ENCODE measurements at places on chromosomes 4 and X.

GRCh38 chr4:123415576-123415975 lies 19.0 kb downstream of the SPRY1 start:
- DNase-seq, result no peak

GRCh38 chr4:156779042-156779441 lies 192.6 kb downstream of the PDGFC start:
- DNase-seq, result no peak

GRCh38 chr4:15428611-15429010 lies 778 bp downstream of the C1QTNF7 start:
- DNase-seq, result no peak

- DNase-seq, result no peak
Measured at GRCh38 chrX:18946611-18947010, 37.3 kb downstream of the PHKA2 start.

GRCh38 chrX:73481521-73481920 lies 34.7 kb downstream of the CDX4 start:
- no peak for DNase-seq

- DNase-seq, result no peak
Measured at GRCh38 chr4:80062527-80062926, 10.5 kb downstream of the ANTXR2 start.

DNA sequence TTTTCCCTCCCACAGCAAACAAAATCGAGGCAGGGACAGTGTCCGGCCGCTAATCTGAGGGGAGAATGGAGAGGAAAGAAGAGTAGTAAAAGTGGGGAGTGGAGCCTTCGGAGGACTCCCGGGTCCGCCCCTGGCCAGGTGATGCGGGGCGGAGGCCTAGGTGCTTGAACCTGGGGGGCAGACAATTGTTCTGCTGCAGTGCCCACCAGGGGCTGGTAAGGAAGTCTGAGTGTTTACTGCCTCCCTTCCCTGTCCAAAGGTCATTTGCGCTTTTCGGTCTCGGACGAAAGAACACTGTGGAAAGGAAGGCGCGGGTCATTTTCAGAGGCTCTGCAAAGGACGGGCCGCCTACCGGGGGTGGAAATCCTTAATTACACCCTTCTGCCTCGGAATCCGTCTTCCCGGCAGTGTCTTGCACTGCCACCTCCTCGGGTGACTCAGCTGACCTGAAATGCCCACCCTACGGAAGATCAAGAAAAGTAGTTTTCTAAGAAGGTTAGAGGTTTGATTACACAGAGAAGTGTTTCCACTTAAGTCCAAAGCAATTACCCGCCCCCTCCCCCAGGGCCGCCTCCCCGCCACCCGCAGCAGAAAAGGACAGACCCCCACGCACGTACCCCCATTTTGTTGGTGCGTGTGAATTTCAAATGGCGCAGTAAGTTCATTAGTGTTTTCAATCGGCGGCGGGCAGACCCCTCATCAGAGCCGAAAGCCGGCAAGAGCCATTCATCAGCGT lies 99.9 kb upstream of the TENM3 start:
- DNase-seq, result no peak

GRCh38 chrX:3771766-3772165 lies 58.3 kb upstream of the PRKX start:
- DNase-seq, result peak; percentile 56

DNA sequence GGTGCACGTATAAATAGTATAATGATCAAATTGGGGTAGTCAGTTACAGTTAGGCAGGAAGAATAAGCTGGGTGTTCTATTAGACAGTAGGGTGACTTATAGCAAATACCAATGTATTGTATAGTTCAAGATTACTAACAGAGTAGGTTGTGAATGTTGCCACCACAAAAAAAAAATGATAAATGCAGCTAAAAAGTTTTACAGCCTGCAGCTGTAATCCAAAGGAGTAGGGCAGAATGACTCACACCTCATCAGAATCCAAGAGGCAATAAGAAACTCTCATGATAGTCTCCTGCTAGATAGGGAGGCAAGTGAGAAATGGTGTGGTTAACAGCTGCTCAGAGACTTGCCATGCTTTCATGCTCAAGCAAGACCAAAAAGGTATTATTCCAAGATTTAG lies 19.6 kb upstream of the TCEAL4 start:
- DNase-seq, result no peak

- DNase-seq, result no peak
Measured at GRCh38 chr4:3041192-3042142, 32.9 kb downstream of the HTT-AS start.

DNA sequence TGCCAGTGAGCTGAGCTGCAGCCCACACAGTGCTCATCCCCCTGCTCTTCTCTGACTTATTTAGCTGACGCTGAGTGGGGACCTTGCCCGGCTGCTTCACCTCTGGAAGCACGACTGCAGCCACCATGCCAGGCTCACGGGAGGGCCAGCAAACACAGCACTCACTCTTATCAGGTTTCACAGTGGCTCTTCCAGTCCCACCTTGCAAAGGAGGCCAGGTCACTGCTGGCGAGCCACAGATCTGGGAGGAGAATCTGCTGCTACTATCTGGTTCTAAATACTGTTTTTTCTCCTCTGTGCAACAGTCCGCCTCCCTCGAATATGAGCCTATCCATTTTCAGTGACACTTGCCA lies 6.7 kb upstream of the SPON2 start:
- no peak for DNase-seq

- DNase-seq, result no peak
Measured at GRCh38 chr4:152990471-152991131, 54.5 kb downstream of the FHDC1 start.

DNA sequence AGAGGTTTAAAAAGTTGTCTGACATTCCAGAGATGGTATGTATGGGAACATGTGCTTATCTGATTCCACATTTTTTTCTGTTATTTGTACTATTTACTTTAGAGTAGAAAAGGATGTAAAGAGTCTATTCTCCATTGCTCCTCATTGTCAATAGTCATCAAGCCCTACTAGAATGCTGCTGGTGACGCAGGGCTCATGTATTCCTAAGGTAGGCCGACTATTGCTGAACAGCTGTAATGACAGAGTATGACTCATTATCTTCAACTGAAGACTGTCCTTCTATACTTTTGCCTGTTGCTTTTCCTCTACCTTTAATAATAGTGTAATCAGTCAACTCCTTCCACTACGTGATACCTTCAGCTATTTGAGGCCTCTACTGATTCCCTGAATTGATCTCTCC lies 509.1 kb upstream of the NR3C2 start:
- DNase-seq, result no peak
